ENCODE measurements at places on chromosomes 16 and 17. TPM values are rescaled to one million over a fixed set of nuclear protein-coding genes. Genes with fewer than 3 reads are reported as not detected.

GRCh38 chr17:14427900-14428647, 127.2 kb downstream of the HS3ST3B1 start:
- DNase-seq: peak; percentile 53
- H3K27me3 ChIP-seq: no peaks in the 10 kb centered on the region
- peaks cover 60% of the 10 kb centered on the region for H3K4me1 ChIP-seq

DNA sequence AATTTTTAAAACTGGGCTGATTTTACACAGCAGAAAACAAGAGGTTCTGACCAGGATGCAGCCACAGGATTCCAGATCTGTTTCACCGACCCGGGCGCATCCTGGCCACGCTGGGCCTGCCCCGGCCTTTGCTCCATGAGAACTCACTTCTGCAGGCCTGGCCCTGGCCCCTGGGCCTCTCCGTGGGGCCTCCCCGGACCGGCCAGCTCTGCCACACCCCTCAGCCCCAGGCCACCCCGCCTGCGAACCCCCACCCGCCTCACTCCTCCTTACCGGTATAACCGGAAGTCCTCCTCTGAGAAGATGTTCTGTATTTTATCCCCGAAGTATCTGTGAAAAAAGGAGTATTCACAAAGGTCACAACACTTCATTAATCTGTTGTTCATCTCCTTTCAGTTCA, 13.1 kb upstream of the HEXD start:
- no peak overlapping the region for H3K27ac ChIP-seq
- no peaks in the 10 kb centered on the region for H3K27me3 ChIP-seq
- H3K36me3 ChIP-seq: peaks cover 2% of the 10 kb centered on the region
- H3K4me1 ChIP-seq: peaks cover 34% of the 10 kb centered on the region
- DNase-seq: no peak
- no peak overlapping the region for H3K4me3 ChIP-seq

- no peak overlapping the region for H3K27ac ChIP-seq
- DNase-seq: no peak
- H3K4me3 ChIP-seq: no peak overlapping the region
- H3K4me1 ChIP-seq: no peaks in the 10 kb centered on the region
Measured at GRCh38 chr17:80160536-80160935, 9.3 kb upstream of the CARD14 start.

DNA sequence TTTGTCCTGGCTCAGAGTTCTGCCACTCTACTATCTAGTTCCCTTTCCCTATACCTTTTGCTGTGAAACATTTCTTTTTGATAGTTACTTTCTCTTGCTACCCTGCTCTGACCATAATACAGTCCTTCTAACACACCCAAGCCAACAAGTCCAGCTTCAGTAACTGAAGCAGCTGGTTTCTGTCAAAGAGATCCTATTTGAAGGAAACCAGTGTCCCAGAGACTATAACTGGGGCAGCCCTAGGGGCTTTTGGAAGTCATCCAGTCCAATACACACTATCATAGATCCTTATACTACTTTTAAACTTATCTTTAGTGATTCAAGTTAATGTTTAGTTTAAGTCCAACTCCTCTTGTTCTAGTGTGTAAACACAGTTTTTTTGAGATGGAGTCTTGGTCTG, 17.3 kb upstream of the DHRS13 start:
- H3K27ac ChIP-seq: no peak overlapping the region
- H3K27me3 ChIP-seq: no peaks in the 10 kb centered on the region
- no peak overlapping the region for H3K4me3 ChIP-seq

DNA sequence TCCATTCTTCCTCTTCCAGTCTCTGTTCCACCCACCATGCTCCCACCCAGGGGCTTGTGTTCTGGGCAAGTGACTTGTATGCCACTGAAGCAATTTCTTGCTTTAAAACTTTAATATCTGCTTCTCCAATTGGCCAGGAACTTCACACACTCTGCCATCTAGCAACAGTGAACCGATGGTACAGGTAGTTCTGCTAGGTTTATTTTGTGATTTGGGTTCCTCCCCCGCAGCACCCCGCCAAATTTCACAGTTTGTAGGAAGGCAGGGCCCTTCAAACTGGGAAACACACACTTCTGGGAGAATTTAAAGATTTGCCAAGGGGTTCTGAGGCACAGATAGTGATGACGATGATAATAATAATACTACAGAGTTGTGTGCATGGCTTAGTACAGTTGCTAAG, 3.3 kb downstream of the ARSG start:
- H3K36me3 ChIP-seq: no peaks in the 10 kb centered on the region
- H3K27ac ChIP-seq: no peak overlapping the region
- peaks cover 65% of the 10 kb centered on the region for H3K4me1 ChIP-seq
- H3K4me3 ChIP-seq: peak overlapping the region; percentile 18
- DNase-seq: no peak

GRCh38 chr17:13953841-13954240, 115.5 kb upstream of the COX10 start:
- no peaks in the 10 kb centered on the region for H3K36me3 ChIP-seq
- DNase-seq: no peak
- H3K4me1 ChIP-seq: no peaks in the 10 kb centered on the region
- no peak overlapping the region for H3K4me3 ChIP-seq
- H3K27me3 ChIP-seq: no peaks in the 10 kb centered on the region
- H3K27ac ChIP-seq: no peak overlapping the region

- H3K27ac ChIP-seq: no peak overlapping the region
- H3K4me3 ChIP-seq: no peak overlapping the region
- no peaks in the 10 kb centered on the region for H3K27me3 ChIP-seq
- H3K36me3 ChIP-seq: no peaks in the 10 kb centered on the region
Measured at GRCh38 chr16:7077636-7078035, 255.0 kb upstream of the RBFOX1 start.

GRCh38 chr17:38577244-38577643, 28.5 kb downstream of the SRCIN1 start:
- H3K27ac ChIP-seq: no peak overlapping the region
- peaks cover 80% of the 10 kb centered on the region for H3K27me3 ChIP-seq
- DNase-seq: no peak

DNA sequence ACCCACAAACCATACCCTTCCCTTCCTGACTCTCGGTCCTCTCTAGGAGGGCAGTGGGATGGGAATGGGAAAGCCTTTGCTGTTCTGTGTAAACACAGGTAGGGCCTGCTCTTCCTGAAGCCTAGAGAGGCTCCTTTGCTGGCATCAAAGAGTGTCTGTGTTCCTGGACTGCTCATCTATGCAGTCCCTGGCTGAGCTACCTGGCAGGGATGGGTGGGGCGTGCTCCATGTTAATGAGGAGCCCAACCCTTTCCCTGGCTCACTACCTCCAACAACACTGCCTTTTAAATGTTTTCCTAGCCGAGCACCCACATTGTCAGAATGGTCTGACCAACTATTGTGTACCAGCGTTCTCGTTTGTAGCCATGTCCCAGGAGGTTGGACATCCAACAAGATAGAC, 26.6 kb upstream of the NAGLU start:
- H3K27ac ChIP-seq: no peak overlapping the region
- H3K36me3 ChIP-seq: peaks cover 2% of the 10 kb centered on the region
- no peak for DNase-seq

DNA sequence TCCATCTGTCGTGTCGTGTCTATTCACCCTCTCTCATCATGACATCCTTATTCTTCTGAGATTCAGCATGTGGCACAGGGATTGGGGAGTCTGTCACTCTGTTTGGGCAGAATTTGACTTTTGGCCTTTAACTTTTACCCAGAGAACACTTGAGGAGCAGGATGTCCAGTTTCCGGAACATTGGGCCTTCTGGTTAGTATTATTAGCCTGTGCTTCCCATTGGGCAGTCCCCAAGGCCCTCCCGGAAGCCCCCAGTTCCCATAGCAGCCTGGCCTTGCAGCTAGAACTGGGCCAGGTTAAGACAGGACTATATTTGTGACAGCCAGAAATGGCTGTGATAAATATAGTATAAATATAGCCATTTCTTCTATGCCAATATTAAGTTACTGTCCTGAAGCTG, 9.6 kb downstream of the SCN4A start:
- no peak overlapping the region for H3K27ac ChIP-seq
- no peaks in the 10 kb centered on the region for H3K27me3 ChIP-seq
- peaks cover 23% of the 10 kb centered on the region for H3K4me1 ChIP-seq
- DNase-seq: no peak
- H3K4me3 ChIP-seq: no peak overlapping the region

DNA sequence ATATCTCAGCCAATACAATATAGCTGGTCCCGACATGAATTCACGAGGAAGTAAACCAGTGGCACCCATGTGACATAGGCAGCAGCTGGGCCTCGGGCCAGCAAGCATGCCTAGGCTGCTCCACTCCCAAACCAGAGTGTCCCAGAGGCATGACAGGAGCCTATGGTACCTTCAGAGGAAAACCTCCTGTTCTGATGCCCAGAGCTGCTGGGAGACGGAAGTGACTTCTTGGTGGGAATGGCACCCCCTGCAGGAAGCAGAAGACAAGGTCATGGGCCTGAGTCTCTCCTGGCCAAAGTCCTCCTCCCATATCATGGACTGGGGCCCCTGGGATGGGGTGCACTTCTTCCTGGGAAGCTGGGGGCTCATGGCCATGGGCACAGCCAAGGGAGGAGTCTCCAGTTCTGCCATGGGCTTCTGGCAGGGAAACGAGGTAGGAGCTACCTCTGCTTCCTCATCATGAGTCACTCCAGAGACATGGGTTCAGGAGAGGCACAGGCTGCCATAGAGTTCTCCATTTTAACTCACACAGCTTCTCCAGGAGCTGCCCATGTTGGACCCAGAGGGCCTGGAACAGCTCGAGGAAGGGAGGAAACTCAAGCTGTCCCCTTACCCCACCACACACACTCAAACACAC, 13.4 kb downstream of the FBF1 start:
- H3K4me1 ChIP-seq: no peaks in the 10 kb centered on the region
- H3K27ac ChIP-seq: no peak overlapping the region
- H3K27me3 ChIP-seq: no peaks in the 10 kb centered on the region
- no peak overlapping the region for H3K4me3 ChIP-seq

- peak; percentile 75 for DNase-seq
- H3K27me3 ChIP-seq: no peaks in the 10 kb centered on the region
- peak within 1 kb of the TSS; percentile 92 for H3K27ac ChIP-seq
- no peaks in the 10 kb centered on the region for H3K36me3 ChIP-seq
- H3K4me1 ChIP-seq: peaks cover 38% of the 10 kb centered on the region
- peak within 1 kb of the TSS; percentile 91 for H3K4me3 ChIP-seq
Measured at GRCh38 chr16:569445-570254, at the start of gene PIGQ. PIGQ (plus strand) TSS chr16:569968; CDS start chr16:574075, 4,107 bp downstream.

DNA sequence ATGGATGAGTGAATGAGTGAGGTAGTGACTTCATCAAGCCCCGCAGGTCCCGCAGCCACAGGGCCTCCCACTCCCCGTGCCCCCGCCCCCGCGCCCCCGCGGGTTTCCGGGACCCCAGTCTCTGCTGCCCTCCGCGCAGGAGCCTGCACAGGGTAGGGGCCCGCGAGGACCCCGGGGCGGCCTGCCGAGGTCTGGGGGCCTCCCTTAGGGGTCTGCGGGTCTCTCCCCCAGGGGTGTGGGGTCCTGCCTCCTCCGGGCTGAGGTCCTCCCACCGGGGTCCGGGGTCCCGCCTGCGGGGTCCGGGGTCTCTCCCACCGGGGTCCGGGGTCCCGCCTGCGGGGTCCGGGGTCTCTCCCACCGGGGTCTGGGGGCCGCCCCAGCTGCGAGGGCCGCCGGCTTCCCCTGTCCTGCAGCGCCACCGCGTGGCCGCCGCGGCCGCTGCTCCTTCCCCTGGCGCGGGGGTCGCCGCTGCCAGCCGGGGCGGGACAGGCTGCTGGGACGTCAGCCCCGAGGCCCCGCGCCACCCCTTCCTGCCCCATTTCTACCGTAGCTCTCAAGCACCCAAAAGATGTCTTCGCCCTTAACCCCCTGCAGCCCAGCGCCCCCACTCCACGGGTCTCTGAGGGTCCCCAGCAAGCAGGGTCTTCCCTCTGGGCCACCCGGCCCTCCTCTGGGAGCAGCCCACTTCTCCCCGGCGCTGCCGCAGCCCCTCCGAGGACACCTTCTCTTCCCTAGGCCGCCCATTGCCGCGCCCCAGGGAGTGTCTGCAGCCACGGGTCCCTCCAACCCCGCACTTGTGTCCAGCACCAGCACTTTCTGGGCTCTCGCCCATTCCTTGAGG, 10.4 kb upstream of the CHMP6 start:
- H3K4me1 ChIP-seq: peaks cover 12% of the 10 kb centered on the region
- H3K27ac ChIP-seq: no peak overlapping the region
- peak; percentile 65 for DNase-seq
- H3K27me3 ChIP-seq: peaks cover 19% of the 10 kb centered on the region

DNA sequence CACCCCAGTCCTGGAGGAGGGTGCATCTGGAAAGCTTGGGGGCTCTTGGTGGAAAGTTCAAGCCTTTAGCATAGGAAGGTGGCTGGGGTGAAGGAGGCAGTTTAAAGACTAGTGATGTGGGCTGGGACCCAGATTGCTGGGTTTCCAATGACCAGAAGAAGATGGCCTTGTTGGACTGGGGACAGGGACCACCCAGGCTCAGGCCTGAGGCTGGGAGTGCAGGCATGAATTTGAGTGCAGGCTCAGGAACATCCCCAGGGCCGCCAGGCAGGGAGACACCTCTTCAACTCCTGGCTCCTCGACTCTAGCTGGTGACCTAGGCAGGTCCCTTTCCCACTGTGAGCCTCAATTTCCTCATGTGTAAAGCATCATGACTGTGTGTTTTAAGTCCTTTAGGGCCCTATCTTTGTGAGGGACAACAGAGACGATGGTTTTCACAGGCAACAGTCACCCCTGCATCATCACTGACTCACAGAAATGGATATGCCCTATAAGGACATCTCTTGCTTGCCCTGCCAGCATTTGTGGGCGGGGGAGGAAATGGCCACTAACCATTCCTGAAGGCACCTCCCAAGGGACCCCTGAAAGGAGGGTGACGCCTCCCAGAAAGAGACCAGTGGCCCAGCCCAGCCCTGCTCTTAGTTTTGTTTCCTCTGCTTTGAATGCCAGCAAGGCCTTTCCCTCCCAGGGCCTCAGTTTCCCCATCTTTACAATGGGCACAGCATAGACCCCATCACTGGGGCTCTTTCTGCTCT, 11.1 kb downstream of the NLRC5 start:
- peaks cover 98% of the 10 kb centered on the region for H3K4me1 ChIP-seq
- H3K4me3 ChIP-seq: peak overlapping the region; percentile 82
- H3K27me3 ChIP-seq: no peaks in the 10 kb centered on the region
- peak; percentile 77 for DNase-seq
- H3K27ac ChIP-seq: peak overlapping the region; percentile 98

DNA sequence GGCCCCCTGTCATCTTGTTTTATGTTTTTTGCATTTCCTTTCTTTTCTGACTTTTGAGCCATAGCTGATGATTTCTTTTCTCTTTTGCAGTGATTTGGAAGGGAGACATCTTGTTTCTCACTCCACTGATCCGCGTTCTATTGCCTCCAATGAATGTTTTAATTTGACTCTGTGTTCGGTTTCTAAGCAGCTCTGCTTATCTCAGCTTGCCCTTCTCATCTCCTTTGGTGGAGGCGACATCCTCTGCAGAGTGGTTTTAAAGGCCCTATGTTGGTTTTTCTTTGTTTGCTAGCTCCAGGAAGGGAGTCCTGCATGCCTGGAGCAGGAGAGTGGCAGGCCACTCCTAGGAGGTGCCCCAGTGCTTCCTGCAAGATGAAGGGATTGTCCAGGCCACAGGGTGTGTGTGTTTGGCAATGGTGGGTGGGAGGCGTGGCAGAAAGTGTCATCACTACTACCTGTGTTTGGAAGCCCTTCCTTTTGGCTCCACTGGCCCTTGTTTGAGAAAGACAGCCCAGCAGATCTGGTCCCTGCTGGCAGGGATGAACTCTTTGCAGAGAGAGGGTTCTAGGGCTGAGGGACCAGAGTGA, 13.6 kb downstream of the SMPD3 start:
- no peaks in the 10 kb centered on the region for H3K27me3 ChIP-seq
- no peak for DNase-seq
- peaks cover 6% of the 10 kb centered on the region for H3K4me1 ChIP-seq
- H3K4me3 ChIP-seq: no peak overlapping the region
- no peak overlapping the region for H3K27ac ChIP-seq
- peaks cover 3% of the 10 kb centered on the region for H3K36me3 ChIP-seq

The MMP2 gene
- not detected for total RNA-seq

The TERB1 gene
- not detected for total RNA-seq

The SPATA33 gene
- 10.0 TPM for total RNA-seq

The ATP6V0D1 gene
- total RNA-seq: 27.9 TPM

The CTRL gene
- 4.2 TPM for total RNA-seq

The PARD6A gene
- 9.2 TPM for total RNA-seq

The KCNJ12 gene
- not detected for total RNA-seq

Data from activated T-cell treated with anti-CD3 and anti-CD28 coated beads, Interleukin-2, amount 50 U/mL, for 72 hours (primary cell).